ENCODE measurements at places on chromosomes 16 and 17.

- DNase-seq, result no peak
These were observed 73.8 kb upstream of the IRX5 start for GRCh38 chr16:54856871-54857270.

DNA sequence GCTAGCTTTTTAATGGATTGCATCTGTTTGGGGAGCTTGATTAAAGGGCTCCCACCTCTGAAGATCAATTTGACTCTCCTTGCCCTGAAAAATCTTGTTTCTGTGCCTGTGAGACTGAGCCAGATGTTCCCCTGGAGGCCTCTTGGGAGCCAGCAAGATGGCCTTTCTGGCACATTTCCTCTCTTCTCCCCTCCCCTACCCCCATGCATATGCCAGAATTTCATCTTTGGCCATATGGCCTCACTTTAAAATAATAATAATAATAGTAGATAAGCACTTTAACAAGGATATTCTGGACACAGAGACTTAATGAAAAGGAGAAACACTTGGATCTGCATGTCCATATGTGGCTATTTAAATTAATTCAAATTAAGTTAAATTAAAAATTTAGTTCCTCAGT is 144.1 kb upstream of the CES5A start:
- DNase-seq, result no peak

DNA sequence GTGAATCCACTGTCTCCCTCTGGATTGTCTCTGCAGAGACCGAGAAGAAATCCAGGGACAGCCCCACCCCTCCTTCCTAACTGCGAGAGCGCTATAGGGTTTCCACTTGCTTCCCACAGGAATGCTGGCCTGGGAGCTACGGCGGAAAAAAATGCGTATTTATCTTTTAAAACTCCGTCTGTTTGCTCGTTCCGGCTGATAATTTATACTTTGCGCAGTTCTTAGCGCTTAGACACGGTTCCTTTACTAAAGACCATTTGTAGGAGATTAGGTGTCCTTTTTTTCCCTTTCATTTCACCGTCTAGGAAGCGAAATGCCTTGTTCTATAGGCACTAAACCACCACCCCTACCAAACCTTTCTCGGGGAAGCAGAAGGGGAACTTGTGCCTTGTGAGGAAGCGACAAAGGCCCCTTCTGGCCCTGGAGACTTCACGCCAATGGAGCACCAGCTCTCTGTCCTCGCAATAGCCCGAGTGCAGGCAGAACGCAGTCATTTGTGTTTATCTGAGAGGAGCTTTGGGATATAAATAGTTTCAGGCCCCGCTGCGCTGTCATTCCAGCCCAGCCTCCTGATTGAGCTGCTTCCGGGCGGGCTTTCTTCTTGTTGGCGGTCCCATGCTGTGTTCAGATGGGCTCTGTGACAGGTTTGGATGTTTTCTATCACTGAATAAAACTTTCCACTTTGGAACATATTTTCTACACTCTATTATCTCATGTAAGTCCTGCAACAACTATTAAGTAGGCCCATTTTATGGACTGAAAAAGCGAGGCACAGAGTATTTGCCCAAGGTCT is 791 bp upstream of the SUPT4H1 start:
- DNase-seq, result peak; percentile 55

DNA sequence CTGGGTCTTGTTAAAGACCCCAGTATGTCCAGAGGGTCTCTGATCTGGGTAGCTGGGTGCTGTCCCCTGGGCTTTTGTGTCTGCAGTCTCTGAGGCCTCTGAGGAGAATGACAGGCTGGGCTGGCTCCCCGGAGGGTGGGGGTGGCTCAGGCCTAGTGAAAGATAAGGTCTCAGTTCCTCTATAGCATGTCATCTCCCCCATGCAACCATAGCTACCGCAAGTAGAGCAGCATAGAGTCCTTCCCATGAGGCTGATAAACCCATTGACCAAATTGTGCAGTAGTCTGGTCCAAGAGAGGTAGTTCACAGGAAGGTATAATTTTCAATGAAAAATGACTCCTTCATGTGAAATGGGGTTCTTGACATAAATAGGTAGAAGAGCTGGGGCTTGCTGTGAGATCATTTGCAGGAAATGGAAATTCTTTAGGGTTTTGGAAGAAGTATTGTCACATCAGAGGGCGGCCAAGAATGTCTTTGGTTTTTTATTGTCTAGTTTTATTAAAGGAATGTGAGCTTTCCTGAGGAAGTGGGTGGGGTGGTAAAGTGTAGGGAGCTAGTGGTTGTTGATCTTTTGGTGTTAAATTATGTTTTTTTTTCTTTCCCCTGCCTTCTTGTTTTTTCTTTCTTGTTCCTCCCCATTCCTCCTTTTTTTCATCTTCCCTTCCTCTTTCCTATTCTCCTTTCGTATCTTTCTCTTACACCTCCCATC is 21.0 kb downstream of the SLC7A6OS start:
- DNase-seq, result peak; percentile 39

DNA sequence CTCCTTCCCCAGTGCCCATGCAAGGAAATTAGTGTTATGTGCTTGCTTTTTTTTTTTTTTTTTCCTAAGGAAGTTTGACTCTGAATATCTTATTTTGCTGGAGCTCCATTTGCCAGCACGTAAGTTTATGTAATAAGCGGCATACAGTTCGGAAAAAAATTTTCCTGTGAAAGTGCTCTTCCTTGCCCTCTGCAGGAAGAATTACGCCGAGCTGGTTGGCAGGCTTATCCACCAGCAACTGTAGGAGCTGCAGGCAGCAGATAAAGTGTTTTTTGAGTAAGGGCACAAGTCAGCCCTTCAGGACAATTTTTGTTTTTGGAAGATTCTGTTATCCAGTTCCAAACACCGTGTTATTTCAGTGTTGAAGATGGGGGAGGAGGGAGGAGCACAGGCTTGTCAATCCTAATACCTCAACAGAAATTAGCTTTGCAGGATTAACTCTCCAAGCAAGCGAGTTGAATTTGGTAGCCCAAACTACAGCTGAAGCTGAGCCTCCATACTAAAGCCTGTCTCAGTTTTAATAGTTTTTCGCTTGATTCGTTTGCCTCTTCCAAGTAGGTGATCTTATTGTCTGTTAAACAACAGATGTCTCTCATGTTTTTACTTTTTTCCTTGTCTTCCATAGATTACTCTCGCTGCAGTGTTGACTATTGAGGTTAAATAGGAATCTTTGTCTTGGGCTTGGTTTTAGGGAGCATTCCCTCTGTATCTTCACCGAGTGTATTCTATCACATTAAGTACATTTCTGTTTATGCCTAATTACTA is 1.1 kb downstream of the SPECC1 start:
- DNase-seq, result peak; percentile 36

DNA sequence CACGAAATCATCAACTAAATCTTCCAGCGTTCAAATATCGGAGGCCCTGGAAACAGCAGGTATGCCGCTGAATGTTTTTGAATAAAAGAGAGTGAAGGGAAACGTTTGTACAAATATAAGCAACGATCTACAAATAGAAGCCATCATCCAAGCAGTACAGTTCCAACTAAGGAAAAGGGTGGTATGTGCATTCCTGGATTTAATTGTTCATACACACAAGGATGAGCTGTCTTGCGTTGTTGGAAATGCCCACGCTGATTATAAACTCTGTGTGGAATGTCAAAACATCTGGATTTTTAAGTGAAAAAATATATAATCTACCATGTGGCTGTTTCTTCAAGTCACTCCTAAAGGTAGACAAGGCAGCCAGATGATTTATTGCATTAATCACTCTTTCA is 191.8 kb upstream of the HSBP1 start:
- peak; percentile 47 for DNase-seq

GRCh38 chr17:77593081-77593480 is 365.4 kb upstream of the TNRC6C start:
- DNase-seq, result no peak

DNA sequence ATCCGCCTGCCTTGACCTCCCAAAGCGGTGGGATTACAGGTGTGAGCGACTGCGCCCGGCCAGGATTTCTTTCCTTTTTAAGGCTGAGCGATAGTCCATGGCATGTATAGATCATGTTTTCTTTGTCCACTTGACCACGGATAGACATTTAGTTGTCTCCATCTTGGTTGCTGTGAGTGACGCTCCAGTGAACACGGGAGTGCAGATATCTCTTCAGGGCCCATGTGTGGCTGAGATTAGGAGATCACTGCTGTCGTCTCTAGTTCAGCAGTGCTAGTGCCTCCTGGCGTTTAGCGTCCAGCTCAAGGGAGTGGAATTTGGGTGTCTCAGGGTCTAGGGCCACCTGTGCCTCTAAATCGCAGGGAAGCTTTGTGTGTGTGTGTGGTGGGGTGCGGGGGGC is 41.5 kb downstream of the ABCC1 start:
- DNase-seq, result no peak

DNA sequence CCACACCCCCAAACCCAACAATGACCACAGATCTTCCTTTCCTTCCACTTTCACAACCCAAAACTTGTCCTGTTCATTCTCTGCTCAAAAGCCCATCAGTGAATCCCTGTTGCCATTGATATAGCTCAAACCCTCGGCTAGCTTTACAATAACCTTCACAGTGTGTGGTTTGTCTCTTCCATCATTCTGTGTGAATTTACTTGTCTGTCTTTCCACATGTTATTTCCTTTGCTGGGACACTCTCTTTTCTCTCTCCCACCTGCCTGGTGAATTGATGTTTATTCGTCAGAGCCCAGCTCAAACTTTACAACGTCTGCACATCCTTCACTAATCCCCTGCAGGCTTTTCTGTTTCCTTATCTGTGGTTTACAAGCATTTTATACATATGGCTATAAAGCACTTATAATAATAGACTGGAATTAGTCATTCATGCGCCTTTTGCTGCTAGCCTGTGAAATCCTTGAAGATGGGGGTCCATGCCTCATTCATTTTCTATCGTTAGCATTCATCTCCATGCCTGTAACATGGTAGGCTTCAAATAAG is 114.4 kb downstream of the CDH13 start:
- peak; percentile 63 for DNase-seq

- peak; percentile 23 for DNase-seq
These were observed 19.1 kb downstream of the C16orf95 start for GRCh38 chr16:87297918-87298631.

GRCh38 chr16:67327743-67328142 is 1.1 kb downstream of the LRRC36 start:
- no peak for DNase-seq

DNA sequence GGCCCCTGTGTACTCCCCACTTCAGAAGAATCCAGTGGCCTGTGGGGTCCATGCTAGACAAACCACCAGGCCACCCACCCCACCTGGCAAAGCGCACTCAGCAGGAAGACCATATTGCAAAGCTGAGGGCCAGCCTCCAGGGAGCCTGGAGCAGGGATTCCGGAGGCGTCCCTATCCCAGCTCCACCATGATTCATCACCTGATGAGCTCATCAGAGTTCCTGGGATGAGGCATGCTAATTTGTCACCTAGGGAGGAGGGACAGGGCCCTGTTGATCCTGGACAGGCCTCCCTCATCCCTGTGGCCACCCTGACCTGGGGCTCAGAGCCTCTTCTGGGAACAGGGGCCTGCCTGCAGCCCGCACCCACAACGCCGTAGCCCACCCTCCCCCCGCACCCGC is 131.6 kb upstream of the PLCG2 start:
- peak; percentile 82 for DNase-seq

GRCh38 chr16:78116946-78117345 is 17.5 kb downstream of the WWOX start:
- no peak for DNase-seq

- DNase-seq, result peak; percentile 54
These were observed 64.6 kb downstream of the CDK5R1 start for GRCh38 chr17:32551186-32551955.

All from fibroblast of skin of right quadriceps (primary cell).